Kidney (tissue), 22 donors: ENCODE measurements at places on chromosomes 6 and 20.

DNA sequence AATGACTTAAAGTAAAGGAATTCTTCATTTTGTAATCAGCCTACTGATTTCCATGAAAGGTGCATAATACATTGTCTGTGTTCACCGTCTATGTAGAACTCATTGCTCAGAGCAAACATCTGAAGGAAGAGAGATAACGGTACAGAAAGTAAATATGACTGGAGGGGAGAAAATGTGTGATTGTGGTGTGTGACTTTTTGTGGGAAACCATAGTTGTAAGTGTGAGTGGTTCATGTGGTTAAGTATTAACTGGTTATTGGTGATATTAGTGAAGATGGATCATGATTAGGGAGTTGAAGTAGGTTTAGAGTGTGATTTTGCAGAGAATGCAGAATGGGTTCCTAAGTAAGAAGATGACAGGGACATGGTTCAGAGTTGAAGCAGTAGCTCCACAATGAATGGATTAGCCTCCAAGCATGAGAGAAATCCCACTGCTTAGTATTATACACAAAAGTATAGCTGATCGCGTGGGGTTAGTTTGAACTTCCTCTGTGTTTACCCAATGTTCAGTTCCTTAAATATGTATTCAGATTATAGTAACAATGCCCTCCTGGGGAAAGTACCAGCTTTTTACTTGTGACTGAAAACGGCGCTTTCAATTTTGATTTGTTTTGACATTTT is 368.9 kb downstream of the UTRN start:
- no peak for DNase-seq

DNA sequence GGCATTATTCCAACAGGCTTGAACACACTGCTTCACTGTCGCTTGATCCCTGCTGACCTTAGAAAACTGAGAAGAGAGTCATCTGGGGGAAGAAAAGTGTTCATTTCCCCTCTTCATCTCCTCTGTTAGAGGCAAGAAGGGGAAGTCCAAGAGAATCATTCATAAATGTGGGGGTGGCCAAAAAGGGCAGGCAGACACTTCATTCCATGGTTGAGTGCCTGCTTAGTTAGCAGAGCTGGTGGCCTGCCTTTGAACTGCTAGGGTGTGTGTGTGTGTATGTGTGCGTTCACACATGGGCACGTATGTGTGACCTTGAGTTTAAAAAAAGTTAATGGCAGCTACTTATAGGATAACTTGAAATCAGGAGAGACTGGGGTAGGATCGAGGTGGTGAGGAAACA is 39.4 kb upstream of the RFPL4B start:
- DNase-seq, result peak; percentile 95

DNA sequence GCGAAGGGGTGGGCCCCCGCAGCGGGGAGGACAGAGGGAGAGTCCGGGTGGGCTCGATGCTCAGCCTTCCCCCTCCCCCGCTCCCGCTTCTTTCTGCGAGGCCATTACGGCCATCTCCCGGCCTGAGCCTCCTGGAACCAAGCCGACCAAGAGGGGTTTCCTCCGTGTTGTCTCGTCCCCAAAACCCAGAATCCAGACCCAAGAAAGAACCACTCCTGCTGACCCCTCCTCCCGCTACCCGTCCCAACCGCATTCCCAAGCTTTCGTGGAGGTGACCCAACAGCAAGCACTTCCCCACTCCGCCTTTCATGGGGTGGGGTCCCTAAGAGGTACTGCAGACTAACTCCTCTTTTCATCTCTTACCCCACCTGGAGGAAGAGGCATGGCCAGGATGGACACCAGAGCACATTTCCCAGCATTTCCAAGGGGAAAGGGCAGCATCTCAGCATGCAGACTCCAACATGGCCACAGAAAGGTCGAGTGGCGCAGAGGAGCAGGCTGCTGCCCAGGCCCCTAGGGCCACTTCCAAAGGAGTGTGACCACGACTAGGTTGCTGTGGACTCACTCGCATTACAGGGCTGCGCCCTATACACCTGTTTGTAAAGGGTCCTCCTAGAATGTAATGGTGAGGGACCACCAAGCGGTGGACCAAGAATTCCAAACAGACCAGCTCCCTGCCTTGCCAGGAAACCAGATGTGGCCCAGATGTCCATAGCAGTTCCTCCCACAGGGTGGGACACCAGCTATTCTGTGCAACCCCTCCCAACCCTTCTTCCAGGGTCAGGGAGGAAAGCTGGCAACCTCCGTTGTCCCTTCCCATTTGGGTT is 53.4 kb downstream of the MRPL14 start:
- no peak for DNase-seq

GRCh38 chr20:11411765-11412164 is 505.9 kb upstream of the BTBD3 start:
- DNase-seq, result no peak

DNA sequence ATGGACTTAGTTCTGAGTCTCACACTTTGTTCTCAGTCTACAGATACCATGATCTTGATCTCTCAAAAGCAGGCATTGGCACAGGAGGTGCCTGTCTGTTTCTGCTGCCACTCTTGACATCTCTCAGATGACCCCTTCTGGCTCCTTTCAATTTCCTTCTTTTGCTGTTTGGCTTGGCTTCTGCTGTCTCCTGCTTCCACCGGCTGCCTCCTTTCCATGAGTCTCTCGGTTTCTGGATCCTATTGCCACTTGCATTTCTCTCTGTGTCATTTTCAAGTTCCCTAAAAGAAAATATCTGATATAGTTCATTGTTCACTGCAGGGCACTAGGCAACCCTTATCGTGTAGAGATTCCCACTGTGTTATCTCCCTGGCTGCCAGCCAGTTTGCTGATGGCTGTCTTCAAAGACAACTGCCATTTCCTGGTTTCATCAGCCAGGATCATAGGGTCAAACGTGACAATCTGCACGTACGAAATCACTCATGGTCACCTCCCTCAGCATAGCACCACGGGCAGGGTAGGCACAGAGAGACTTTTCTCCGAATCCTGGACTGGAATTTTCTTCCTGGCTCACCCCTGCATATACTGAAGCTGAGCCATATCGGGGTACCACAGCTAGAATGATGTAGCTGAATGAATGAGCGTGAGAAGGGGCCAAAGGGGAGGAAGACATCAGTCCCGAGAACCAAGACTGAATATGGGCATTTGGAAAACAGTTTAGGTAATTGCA is 144.6 kb upstream of the TMEM170B start:
- no peak for DNase-seq

GRCh38 chr6:72721346-72721745 is 99.5 kb downstream of the KCNQ5 start:
- DNase-seq, result no peak

GRCh38 chr6:43515808-43516207 is 918 bp downstream of the YIPF3 start:
- no peak for DNase-seq

- DNase-seq, result no peak
Measured at GRCh38 chr20:3687655-3688054, 5.8 kb upstream of the ADAM33 start.

GRCh38 chr20:47973519-47974233 is 188.4 kb upstream of the SULF2 start:
- peak; percentile 54 for DNase-seq

GRCh38 chr6:150008588-150008987 is 16.7 kb downstream of the RAET1L start:
- DNase-seq, result no peak

DNA sequence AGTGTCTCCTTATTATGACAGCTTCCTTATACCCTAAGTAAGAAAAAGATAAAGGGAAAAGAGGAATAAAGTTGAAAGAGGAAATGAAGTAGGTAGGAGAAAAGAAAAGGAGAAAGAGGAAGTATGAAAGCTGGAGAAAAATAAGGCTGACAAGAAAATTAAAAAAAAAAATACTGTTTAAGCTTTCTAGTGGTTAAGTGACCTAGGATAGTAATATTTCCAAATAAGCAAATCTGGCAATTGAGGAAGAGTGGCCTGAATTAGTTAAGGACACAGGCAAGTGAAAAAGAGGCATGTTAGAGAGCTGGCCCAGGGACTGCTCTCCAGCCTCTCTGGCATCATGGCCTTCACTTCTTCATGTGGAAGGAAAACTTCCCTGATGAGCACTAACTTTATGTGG is 76.5 kb upstream of the ADGRF1 start:
- DNase-seq, result no peak

GRCh38 chr6:10000551-10000950 is 414.3 kb downstream of the TFAP2A start:
- no peak for DNase-seq

DNA sequence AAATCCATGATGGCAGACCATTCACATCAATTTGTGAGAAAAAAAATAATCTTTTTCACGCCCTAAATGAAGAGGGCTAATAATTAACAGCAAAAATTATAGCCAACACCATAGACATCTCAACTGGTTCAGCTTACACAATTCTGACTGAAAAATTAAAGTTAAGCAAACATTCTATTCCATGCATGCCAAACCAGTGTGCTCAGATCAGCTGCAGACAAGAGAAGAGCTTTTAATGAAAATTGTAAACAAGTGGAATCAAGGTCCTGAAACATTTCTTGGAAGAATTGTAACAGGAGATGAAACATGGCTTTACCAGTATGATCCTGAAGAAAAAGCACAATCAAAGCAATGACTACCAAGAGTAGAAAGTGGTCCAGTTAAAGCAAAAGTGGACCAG is 710.4 kb downstream of the EPHA7 start:
- DNase-seq, result no peak

- peak; percentile 89 for DNase-seq
Measured at GRCh38 chr6:5214570-5215052, 46.1 kb downstream of the LYRM4 start.
